ENCODE measurements at places on chromosomes 1 and 21.

DNA sequence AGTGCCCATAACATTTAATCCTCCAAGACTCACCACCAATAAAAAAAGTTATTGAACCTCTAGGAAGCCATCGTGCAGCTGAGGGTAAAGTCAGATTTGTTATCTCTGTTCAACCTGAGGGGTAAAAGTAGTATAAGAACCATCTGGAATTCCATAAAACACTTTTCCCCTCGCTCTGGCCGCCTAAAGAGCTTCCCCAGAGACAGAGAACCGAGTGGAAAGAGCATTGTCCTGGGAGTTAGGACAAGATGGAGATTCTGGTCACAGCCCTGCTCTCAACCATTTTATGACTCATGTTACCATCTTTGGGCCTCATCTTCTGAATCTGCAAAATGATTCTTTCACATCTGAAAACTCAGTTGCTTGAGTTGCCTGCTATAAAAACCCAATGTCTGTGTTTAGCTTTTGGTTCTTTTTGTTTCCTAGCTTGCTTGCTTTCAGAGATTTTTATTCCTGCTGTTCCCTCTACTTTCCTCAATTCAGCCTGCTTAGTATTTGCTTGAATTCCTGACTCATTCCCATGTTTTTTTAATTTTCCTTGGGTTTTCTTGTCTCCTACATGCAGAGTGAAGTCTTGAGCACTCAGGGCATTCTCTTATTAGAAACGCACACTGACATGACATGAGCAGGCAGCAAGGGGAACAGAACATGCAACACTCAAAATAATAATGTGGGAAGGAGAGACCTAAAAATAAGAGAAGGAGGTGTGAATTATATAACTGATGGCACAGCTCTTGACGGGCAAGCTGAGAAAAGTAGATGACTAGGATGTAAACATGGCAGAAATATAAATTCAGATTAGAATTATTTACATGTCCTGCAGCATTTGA lies 1.7 kb downstream of the EPHX4 start:
- peak; percentile 26 for DNase-seq

DNA sequence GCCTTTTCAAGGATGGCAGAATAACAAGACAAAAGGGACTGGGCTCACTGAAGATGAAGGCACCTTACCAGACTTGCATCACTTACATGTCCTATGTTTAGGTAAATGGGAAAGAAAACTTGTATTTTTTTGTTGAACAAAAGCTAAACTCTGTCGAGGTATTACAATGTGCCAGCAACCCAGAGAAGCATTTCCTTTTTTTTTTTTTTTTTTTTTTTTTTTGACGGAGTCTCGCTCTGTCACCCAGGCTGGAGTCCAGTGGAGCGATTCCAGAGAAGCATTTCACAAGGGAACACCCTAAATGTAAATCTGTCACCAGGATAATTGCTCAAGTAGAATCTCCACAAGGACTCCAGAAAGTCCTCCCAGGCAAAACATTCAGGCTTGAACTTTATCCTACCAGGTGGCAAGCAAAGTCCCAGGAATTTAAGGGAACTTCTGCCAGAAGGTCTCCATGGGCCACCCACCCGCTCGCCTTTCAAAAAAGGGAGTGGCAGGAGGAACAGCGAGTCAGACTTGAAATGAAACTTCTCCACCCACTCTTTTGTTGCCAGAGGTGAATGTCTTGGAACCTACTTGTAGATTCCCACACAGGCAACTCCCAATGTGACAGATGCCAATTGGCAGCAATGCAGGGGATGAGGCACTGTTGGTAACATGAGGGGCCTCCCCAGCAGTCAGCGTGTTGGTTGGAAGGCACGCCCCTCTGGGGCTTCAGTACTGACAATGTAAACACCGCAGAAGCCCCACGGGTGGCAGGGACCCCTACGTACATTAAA lies 125.0 kb downstream of the TIAM1 start:
- peak; percentile 40 for DNase-seq

DNA sequence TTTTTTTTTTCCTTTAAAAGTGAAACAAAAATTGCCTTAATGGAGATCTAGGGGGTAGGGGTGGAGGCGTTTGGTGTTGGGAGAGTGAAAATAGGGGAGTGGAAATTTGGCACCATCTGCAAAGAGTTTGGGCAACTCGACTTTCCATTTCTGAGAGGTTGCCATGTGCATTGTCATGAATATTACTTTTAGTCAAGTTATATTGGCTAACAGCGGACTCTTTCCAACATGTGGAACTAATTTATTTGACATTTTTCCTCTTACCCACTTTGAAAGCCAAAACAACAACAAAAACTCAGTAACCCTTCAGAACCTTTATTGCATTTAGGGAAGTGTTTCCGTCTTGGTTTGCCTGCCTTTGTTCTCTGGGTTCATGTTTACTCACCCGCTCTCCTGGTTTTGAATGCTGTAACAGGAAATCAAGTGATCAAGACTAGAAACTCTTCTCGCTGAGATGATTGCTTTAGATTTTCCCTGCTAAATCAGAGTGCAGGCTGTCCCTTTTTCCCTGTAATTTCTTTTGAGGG lies 70.4 kb downstream of the CACHD1 start:
- peak; percentile 56 for DNase-seq

DNA sequence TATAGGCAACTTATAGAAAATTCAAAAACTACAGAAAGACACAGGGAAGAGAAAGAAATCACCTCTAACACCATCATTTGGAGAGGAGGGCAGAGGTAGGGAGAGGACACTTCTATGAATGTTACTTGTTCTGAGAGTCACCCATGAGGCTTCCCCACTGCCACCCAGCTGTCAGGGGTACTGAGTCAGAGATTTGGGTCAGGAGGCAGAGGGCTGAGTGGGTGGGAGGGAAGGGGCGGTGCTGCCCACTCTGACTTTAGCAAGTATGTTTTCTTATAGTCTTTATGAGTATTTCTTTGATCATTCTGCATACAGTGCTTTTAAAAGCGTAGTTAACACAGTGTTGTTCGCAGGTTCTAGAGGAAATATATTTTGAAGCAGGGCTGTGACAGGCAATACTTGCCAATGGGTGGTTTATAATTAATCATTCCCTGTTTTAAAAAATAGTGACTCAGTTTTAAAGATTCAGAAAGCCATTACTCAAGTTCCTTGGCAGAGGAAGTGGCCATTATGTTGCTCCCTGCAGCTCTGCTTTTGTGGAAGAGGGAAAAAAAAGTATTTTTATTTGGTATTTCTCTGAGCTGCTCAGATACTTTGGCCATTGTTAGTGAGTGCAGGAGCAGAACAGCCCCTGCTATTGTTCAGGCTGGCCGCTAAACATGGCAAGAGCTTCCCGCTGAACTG lies 18.3 kb downstream of the IL6R start:
- DNase-seq, result peak; percentile 61

- no peak for DNase-seq
These were observed 53.7 kb upstream of the CACYBP start for GRCh38 chr1:174946031-174946430.

DNA sequence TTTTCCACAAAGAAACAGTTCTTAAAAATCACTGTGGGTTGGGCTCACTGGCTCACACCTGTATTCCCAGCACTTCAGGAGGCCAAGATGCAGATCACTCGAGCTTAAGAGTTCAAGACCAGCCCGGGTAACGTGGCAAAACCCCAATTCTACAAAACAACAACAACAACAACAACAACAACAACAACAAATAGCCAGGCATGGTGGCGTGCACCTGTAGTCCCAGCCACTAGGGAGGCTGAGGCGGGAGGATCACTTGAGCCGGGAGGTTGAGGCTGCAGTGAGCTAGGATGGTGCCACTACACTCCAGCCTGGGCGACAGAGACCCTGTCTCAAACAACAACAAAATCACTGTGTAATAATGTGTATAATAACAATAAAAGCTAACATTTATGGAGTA lies 40.8 kb downstream of the CDCP2 start:
- no peak for DNase-seq

DNA sequence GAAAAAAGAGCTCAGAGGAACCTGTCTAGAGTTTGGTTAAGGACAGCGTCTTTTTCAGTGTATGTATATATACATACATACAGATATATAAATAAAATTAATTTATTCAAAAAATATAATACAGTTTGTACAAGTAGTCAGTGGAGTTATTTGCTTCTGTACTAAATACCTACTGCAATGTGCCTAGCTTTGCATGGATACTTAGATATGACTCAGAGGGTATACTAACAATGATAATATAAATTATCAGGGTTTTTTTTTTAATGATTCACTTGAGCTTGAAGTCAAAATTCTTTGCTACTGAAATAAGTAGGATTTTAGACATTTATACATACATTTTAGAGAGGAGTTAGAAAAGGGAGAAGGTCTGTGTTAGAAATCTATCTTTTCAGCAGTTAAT lies 117.9 kb downstream of the PHTF1 start:
- DNase-seq, result no peak

GRCh38 chr1:51784997-51785421 lies 93.5 kb downstream of the NRDC start:
- no peak for DNase-seq

DNA sequence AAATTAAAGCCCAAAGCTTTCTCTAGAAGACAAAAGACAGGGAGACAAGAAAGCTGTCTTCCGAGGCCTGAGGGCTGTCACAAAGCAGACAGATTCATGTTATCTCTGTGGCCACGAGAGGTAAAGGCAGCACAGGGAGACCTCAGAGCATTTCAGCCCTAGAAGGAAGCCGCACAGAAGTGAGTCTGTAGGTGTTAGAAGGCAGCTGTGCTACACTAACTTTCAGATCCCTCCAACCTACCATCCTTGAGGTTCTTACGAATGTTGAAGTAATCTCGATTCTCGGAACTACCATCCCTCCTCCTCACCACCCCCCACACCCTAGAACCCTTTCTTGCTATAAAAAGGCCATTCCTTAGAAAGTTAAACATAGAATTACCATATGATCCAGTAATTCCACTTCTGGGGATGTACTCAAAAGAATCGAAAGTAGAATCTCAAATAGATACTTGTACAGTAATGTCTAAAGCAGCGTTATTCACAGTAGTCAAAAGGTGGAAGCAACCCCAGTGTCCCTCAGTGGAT lies 21.5 kb upstream of the LYST start:
- DNase-seq, result no peak

- peak; percentile 82 for DNase-seq
These were observed 35.8 kb downstream of the SLC2A1 start for GRCh38 chr1:42922687-42923366.

GRCh38 chr1:212127221-212127620 lies 91.7 kb downstream of the DTL start:
- no peak for DNase-seq

DNA sequence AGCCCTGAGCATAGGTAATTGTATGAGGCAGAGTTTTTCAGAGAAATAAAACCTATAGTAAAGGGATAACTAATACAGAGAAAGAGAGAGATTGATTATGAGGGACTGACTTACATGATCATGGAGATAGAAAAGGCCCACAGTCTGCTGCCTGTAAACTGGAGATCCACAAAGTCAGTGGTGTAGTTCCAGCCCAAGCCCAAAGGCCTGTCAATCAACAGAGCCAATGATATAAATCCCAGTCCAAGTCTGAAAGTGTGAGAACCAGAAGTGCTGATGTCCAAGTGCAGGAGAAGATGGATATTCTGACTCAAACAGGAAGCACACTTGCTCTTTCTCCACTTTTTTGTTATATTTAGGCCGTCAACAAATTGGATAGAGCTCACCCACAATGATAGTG lies 340.1 kb upstream of the RGS18 start:
- DNase-seq, result no peak

DNA sequence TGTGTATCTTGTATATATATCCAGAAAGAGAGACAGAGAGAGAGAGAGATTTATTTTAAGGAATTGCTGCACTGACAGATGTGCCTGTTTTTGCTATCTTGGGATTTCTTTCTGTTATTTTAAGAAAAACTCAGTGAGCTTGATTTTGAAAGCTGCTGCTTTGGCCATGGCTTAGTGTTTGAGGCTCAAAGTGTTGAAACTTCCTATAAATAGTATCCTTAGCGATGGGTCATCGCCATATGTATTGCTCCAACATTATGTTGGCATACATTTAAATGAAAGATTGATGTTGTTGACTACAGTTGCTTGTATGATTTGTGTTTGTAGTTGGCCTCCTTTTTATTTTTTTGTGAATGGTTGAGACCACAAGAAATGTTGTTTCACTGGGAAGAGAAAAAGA lies 29.0 kb upstream of the NTPCR start:
- peak; percentile 24 for DNase-seq

- peak; percentile 59 for DNase-seq
These were observed 685 bp downstream of the UBAP2L start for GRCh38 chr1:154221278-154222001.

- DNase-seq, result no peak
These were observed 382.3 kb downstream of the HHIPL2 start for GRCh38 chr1:222165629-222166028.

DNA sequence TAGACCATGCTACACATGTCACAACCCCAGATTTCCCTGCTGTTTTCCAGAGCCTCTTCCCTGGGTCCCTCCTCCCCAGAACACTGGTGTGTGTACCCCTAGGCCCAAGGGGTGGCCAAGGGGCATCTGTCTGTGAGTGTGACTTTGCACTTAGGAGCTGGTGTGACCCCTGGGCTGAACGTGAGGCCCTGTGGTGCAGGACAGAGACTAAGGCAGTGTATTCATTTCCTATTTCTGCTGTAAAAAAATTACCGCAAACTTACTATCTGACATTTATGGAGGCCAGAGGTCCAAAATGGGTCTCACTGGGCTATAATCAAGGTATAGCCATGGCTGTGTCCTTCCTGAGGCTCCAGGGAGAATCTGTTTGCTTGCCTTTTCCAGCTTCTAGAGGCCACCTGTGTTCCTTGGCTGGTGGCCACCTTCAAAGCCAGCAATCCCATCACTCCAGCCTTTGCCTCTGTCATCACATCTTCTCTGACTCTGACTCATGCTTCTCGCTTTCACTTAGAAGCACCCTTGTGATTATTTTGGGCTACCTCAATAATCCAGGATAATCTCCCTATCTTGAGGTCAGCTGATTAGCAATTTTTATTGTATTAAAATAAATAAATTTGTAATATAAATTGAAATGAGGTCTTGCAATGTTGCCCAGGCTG lies 24.0 kb upstream of the ELOA start:
- peak; percentile 46 for DNase-seq

GRCh38 chr1:156060937-156061636 lies at the start of gene RAB25:
RAB25 (plus strand) TSS chr1:156061160; CDS start chr1:156061401, 241 bp downstream.
- no peak for DNase-seq

- DNase-seq, result peak; percentile 65
These were observed 4.5 kb upstream of the DDX59 start for GRCh38 chr1:200673952-200674823.

- no peak for DNase-seq
These were observed 91.4 kb downstream of the OLFM3 start for GRCh38 chr1:101905283-101905835.

GRCh38 chr1:209613400-209614150 lies 30.1 kb downstream of the CAMK1G start:
- DNase-seq, result no peak

GRCh38 chr1:183584147-183584546 lies 6.1 kb downstream of the NCF2 start:
- no peak for DNase-seq

GRCh38 chr1:110011527-110012041 lies 22.8 kb upstream of the STRIP1 start:
- DNase-seq, result peak; percentile 49
